ENCODE measurements at places on chromosomes 6 and 20.
A peak's percentile ranks its signal among the peaks of the same experiment; 100 is the strongest.

DNA sequence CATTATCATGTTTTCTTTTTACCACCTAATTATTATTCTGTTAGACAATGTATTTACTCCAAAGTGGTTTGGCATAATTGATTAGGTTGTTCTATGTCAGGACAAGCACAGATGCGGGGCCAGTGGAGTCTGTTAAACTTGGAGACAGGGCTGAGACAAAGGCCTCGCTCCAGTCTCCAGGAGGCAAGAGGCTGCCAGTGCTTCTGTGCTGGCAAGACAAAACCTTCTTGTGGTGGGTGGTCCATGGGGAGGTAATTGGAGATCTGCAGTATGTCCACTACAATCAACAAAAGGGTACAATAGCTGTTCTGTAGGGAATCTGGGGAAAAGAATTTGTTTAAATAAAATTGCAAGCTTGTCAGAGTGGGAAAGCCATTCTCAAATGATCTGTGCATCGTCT, 677.2 kb upstream of the SLC35B3 start:
- no peak for DNase-seq

DNA sequence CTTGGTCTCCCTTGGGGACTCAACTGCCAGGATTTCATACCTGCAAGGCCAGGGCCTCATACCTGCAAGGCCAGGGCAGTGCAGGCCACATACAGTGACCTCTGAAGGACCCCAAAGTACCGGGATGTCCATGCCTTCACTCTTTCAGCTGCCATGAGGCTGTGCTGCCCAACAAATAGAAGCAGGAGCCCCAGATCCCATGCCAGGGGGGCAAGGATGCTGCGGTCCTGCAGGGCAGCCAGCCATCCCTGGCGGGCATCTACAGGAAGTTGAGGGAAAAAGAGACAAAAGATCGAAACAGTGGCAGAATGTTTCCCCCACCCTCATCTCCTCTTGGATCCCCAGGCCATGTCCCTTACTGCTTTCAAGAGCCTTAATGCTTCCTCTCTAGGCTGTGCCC, 799 bp downstream of the NRM start:
- DNase-seq: no peak

DNA sequence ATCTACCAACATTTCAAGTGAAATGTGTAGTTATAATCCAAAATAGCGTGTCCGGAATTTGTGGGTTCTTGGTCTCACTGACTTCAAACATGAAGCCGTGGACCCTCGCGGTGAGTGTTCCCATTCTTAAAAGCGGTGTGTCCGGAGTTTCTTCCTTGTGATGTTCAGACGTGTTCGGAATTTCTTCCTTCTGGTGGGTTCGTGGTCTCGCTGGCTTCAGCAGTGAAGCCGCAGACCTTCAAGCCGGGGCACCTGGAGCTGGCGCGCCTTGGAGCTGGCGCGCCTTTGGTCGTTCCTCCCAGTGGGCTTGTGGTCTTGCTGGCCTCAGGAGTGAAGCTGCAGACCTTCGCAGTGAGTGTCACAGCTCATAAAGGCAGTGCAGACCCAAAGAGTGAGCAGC, 291.5 kb upstream of the EYS start:
- DNase-seq: no peak

- no peak for DNase-seq
These were observed 6.5 kb downstream of the NKAIN2 start for GRCh38 chr6:123810214-123810613.

- no peak for DNase-seq
These were observed 24.3 kb upstream of the CDYL start for GRCh38 chr6:4751823-4752464.

DNA sequence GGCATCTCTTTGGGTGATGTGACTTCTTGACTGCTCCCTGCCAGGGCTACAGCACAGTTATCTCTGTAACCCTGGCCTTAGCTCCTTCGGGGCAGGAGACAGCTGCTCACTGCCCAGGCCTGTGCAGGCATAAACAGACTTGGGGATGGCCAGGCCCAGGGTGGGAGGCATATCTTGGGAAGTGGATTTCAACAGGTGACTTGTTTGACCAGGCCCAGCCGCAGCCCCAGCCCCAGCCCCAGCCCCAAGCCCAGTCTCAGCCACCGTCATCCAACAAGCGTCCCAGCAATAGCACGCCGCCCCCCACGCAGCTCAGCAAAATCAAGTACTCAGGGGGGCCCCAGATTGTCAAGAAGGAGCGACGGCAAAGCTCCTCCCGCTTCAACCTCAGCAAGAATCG, 7.5 kb downstream of the MEA1 start:
- DNase-seq: no peak

DNA sequence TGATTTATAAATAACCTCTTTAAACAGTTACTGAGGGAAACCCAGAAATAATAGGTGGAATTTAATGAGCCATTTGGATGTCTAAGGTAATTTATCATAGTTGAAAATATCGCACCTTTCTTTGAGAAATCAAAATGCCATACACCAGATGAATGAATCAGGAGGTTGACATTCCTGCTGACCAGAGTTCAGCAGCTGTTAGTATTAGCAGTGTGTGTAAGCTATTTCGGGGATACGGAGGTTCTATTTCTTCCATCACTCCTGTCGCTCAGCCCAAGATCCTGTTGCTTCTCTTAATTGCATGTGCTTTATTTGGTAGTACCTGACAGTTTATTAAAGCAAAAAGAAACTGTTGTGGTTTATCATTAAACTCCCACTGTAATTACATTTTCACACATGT, 67.1 kb downstream of the HDGFL1 start:
- DNase-seq: no peak

- no peak for DNase-seq
These were observed 54.4 kb upstream of the BHLHE23 start for GRCh38 chr20:63061051-63061770.

GRCh38 chr6:56245903-56246351, 1.5 kb downstream of the COL21A1 start:
- no peak for DNase-seq

GRCh38 chr20:3208786-3209256, 477 bp upstream of the ITPA start:
- no peak for DNase-seq

- no peak for DNase-seq
These were observed 763.6 kb downstream of the TENT5A start for GRCh38 chr6:80988892-80989291.

DNA sequence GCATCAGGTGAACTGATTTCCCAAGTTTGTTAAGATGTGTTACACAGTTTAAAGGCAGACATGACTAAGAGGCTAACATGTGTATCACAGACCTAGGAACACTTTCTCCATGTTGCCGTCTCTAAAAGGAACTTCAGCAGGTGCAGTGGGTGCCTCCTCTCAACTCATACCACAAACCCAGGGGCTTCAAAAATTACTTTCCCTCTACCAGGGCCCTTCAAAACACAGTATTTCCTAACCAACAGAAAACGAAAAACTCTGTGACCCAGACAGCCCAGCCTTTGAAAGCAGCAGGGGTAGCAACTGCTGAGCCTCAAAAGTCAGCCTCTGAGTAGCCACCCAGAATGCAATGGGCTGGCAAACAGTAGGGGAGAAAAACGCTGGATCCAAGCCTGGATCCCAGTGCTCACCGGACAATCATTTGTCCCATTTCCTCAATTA, 28.5 kb downstream of the B4GALT5 start:
- no peak for DNase-seq

GRCh38 chr6:141141870-141142269, 990.9 kb upstream of the GJE1 start:
- no peak for DNase-seq

DNA sequence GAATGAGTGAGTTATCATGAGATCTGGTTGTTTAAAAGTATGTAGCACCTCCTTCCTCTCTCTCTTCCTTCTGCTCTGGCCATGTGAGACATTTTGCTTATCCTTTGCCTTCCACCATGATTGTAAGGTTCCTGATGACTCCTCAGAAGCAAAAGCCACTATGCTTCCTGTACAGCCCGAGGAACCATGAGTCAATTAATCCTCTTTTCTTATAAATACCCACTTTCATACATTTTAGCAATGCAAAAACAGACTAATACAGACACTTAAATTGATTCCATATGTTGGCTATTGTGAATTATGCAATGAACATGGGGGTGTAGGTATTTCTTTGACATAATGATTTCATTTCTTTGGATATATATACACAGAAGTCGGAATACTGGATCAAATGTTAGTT, 792.8 kb upstream of the EYS start:
- no peak for DNase-seq

DNA sequence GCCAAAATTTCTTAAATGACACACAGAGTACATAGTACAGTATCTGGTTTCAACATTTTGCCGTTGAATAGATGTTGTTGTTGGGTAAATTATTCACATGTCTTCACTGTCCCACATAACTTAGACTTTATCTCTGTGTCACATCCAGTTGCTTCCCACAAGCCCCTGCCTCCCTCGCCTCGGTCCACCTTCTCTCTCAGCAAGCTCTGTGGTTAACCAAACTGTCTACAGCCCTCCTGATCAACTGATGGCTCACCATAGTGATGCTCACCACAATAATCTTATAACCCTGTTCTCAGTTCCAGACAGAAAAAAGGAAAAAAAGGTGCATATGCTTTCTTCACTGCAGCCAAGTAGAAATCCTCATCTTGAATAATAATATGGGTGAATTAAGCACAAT, 23.0 kb downstream of the IL17F start:
- no peak for DNase-seq

- DNase-seq: no peak
These were observed 7.8 kb upstream of the PACSIN1 start for GRCh38 chr6:34457742-34458735.

DNA sequence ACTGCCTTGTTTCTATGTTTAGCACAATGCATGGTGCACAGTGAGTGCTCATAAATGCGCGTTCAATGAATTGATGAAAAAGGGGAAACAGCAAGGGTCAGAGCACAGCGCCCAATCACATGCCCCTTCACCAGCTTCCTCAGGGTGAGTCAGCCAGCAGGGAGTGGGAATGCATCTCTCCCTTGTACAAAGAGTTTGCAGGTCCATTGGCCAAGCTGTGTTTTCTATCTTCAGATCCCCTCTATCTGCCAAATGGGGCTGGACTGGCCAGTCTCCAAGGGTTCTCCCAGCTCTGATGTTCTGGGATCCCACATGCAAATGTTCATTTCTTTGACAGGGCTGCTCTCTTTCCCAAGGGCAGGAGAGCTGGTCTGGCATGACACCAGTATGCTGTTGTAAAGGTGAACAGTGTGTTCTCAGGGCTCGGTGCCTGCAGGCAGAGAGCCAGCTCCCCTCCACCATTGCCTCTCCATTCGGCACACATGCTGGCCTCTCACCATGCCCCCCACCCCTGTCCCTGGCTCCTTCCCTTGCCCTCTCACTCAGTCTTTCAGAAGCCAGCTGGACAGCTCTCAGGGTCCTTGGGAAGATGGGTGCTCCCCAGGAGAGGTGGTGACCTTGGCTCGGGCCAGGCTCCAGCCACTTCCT, 25.0 kb downstream of the ANGPT4 start:
- DNase-seq: no peak

- DNase-seq: no peak
These were observed 69.0 kb downstream of the ZHX3 start for GRCh38 chr20:41248368-41249024.

DNA sequence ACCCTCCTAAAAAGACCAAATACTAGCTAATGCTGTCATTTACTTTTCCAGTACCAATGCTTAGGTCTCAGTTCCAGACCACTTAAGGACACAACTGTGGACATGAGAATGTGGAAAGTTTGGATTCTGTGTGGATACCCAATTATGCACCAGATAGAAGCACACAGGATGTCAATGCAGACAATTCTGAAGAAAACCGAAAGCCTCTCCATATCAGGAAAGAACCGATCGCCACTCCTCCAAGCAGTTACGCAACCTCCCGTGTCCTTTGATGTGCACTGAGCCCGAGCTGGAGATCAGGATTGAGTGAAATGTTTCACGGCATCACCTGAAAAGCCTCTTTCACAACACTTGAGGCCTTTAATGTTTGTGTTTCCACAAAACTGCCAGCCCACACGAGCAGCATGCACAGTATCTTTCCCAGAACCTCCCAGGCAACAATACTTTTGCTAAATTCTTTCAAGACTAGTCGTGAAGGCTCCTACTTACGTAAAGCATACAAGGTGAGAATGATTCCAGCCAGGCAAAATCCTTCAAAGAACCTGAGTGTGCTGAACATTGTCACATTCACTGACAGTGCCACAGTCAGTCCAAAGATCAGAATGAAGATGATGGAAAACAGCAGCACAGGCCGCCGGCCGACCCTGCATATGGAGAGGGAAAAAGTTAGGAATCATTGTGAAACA, 47.0 kb downstream of the SLC22A23 start:
- no peak for DNase-seq

- DNase-seq: no peak
These were observed 5.5 kb upstream of the PKIB start for GRCh38 chr6:122604676-122605075.

- peak; percentile 57 for DNase-seq
These were observed 458 bp upstream of the ARMC12 start for GRCh38 chr6:35736253-35736894.

DNA sequence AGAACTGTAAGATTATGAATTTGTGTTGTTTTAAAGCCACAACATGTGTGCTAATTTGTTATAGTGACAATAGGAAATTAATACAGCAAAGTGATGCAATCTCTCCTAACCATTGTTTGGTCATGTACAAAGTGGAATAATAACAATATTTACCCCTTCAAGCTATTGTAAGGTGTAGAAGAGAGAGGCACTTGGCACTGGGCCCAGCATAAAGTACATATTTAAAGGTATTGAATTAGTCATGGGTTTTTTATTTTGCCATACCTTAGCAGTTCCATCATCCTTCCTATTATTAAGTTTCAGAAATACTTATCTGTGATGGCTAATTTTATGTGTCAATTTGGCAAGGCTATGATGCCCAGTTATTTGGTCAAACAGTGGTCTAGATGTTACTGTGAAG, 322.4 kb upstream of the TSHZ2 start:
- DNase-seq: no peak
